ENCODE measurements at places on chromosomes 5 and 9. TPM values are rescaled to one million over a fixed set of nuclear protein-coding genes. Genes with fewer than 3 reads are reported as not detected.
A peak's percentile ranks its signal among the peaks of the same experiment; 100 is the strongest.

The ADRA1B gene
- 1.2 TPM for total RNA-seq

- no peaks in the 10 kb centered on the region for H3K36me3 ChIP-seq
- H3K4me3 ChIP-seq = no peak overlapping the region
- H3K27me3 ChIP-seq = no peaks in the 10 kb centered on the region
- H3K4me1 ChIP-seq = no peaks in the 10 kb centered on the region
- H3K27ac ChIP-seq = no peak overlapping the region
- no peak for DNase-seq
Observed at GRCh38 chr9:84297162-84297821, 43.3 kb downstream of the SLC28A3 start.

The NTMT1 gene
- total RNA-seq = 82.1 TPM

GRCh38 chr9:87517732-87518131 is 20.1 kb downstream of the DAPK1 start:
- H3K27ac ChIP-seq = no peak overlapping the region
- DNase-seq = no peak

The QRFP gene
- not detected for total RNA-seq

GRCh38 chr5:71788794-71789193 is 69.7 kb downstream of the CARTPT start:
- no peak for DNase-seq
- H3K27me3 ChIP-seq = no peaks in the 10 kb centered on the region
- no peak overlapping the region for H3K4me3 ChIP-seq
- H3K4me1 ChIP-seq = no peaks in the 10 kb centered on the region

The PRRX2 gene
- 1.6 TPM for total RNA-seq

The TSSK1B gene
- total RNA-seq = not detected

The ERGIC1 gene
- total RNA-seq = 54.4 TPM

DNA sequence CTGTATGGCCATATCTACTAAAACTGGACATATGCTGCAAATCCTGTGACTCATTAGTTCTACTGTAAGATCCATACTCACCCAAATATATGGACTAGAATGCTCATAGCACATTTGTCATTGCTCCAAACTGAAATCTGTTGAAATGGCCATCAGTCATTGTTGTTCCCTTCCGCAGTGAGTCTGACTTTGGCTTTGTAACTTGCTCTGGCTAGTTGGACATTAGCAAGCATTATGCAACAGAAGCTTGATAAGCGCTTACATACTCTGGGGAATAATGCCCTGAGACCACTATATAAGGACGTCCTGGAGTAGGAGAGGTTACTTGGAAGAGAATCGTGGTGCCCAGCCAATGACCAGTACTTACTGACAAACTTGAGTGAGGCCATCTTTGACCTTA is 9.0 kb downstream of the KIAA1958 start:
- H3K27ac ChIP-seq = no peak overlapping the region
- DNase-seq = no peak
- peaks cover 13% of the 10 kb centered on the region for H3K36me3 ChIP-seq
- H3K27me3 ChIP-seq = no peaks in the 10 kb centered on the region
- H3K4me1 ChIP-seq = no peaks in the 10 kb centered on the region
- H3K4me3 ChIP-seq = no peak overlapping the region

DNA sequence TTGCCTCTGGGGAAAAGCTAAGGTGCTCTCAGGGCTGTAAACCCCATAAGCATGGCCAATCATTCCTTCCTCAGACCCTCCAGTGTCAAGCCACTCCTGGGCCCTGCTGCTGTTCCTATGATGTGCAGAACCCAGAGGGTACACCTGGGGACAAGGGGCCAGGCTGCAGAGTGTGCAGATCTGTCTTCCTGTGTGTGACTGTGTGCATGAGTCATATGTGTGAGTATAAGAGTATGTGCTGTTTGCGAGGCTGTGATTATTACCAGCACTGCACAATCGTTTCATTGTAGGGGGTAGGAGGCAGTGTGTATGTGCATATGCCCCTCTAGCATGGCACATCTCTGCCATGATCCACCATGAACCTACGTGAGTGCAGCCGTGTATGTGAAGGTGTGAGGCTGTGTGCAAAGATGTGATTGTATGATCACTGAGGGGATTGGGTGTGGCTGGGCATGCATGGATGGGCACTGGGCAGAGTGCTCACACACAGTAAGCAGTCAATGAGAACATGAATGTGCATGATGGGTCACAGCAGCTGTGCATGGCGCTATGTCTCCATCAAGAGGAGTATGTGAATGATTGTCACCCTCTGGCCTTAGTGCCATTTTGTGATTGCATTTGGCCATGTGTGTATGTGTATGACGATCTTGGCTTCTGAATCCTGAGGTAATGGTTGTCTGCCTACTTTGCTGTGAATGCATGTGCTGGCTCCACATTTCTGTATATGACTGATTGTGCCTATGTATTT is 2.4 kb upstream of the OR1K1 start:
- H3K4me3 ChIP-seq = no peak overlapping the region
- H3K27ac ChIP-seq = no peak overlapping the region
- no peaks in the 10 kb centered on the region for H3K27me3 ChIP-seq
- DNase-seq = no peak
- H3K36me3 ChIP-seq = no peaks in the 10 kb centered on the region

GRCh38 chr5:178466342-178466741 is 123.9 kb downstream of the COL23A1 start:
- H3K27ac ChIP-seq = no peak overlapping the region
- no peaks in the 10 kb centered on the region for H3K36me3 ChIP-seq
- no peaks in the 10 kb centered on the region for H3K4me1 ChIP-seq
- no peak for DNase-seq

GRCh38 chr5:88883836-88884607 is 1.0 kb upstream of the MEF2C start:
- no peaks in the 10 kb centered on the region for H3K27me3 ChIP-seq
- H3K4me3 ChIP-seq = peak overlapping the region; percentile 63
- no peaks in the 10 kb centered on the region for H3K36me3 ChIP-seq
- peak overlapping the region; percentile 93 for H3K27ac ChIP-seq
- DNase-seq = peak; percentile 52
- H3K4me1 ChIP-seq = peaks cover 44% of the 10 kb centered on the region

- no peak overlapping the region for H3K27ac ChIP-seq
- H3K27me3 ChIP-seq = no peaks in the 10 kb centered on the region
- H3K4me3 ChIP-seq = no peak overlapping the region
- no peaks in the 10 kb centered on the region for H3K36me3 ChIP-seq
- DNase-seq = no peak
- no peaks in the 10 kb centered on the region for H3K4me1 ChIP-seq
Observed at GRCh38 chr9:4614627-4615026, 47.5 kb upstream of the PLPP6 start.

DNA sequence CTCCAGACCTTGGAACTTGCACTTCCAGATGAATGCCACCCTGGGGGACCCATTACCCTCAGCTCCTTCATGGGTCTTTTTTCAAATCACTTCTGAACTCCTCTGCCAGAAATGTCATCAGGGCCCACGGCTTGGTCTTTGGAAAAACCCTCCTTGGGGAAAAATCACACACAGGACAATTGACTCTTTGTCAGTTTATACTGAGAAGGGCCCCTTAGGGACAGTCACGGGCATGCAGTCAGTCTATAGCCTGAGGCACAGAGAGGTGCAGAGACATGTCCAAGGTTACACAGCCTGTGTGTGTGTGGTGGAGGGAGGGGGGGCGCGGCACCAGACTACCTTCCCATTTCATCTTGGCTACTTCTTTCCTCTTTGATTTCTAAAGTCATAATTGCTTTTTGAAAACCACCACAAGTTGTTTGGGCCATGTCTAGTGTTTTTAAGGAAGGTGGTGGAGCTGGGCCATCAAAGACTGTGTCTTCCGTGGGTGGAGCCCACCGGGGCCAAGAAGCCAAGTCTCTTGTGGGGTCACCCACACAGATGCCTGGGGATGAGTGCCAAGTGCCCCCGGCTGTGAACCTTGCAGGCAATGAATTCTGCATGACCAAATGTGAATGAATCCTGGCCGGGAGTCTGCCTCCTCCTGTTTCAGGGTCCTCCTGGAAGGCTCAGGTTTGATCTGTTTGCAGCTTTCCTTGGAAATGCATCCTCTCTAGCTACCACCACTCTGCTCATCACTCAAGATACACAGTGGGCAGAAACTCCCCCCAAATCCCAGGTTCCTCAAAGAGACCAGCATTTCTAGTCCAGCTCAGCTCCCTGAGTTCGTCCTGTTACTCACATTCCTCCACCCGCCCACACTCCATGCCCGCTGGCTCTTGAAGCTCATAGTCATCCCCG is 200.1 kb upstream of the TBC1D2 start:
- H3K36me3 ChIP-seq = no peaks in the 10 kb centered on the region
- no peaks in the 10 kb centered on the region for H3K4me1 ChIP-seq
- H3K4me3 ChIP-seq = no peak overlapping the region

The C9orf50 gene
- not detected for total RNA-seq

The KCNMB1 gene
- total RNA-seq = 0.09 TPM

GRCh38 chr5:53406630-53407316 is 73.7 kb upstream of the FST start:
- H3K27me3 ChIP-seq = no peaks in the 10 kb centered on the region
- H3K36me3 ChIP-seq = no peaks in the 10 kb centered on the region
- no peak overlapping the region for H3K4me3 ChIP-seq
- no peak overlapping the region for H3K27ac ChIP-seq
- no peak for DNase-seq

GRCh38 chr9:129497813-129498450 is 123.0 kb downstream of the C9orf50 start:
- no peak for DNase-seq
- H3K27ac ChIP-seq = peak overlapping the region; percentile 94
- peaks cover 19% of the 10 kb centered on the region for H3K4me1 ChIP-seq
- H3K36me3 ChIP-seq = no peaks in the 10 kb centered on the region

- DNase-seq = no peak
- H3K4me3 ChIP-seq = no peak overlapping the region
- H3K4me1 ChIP-seq = no peaks in the 10 kb centered on the region
- H3K27me3 ChIP-seq = no peaks in the 10 kb centered on the region
Observed at GRCh38 chr9:136826188-136826541, 16.1 kb upstream of the AJM1 start.

GRCh38 chr9:98438666-98439065 is 183.2 kb upstream of the TBC1D2 start:
- H3K27ac ChIP-seq = no peak overlapping the region
- no peaks in the 10 kb centered on the region for H3K36me3 ChIP-seq

The SLC6A3 gene
- total RNA-seq = not detected

The DMGDH gene
- 0.46 TPM for total RNA-seq

DNA sequence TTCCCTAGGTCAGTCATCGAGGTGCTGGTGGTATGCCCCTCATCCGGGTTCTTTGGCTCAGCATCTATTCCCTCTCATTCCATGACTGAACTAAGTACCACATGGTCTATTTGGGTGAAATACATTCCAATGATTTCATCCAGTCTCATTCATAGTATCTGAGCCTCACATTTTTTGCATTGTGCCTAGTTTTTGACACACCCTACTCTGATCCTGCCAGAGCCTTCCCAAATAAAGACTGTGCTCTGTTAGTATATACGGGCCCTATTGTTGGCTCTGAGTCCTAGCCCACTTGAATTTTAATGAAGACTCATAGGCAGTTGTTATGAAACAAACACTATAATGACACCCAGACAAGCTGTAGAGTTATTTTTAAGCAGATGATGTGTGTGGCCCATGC is 740.7 kb downstream of the CETN3 start:
- H3K27me3 ChIP-seq = no peaks in the 10 kb centered on the region
- H3K36me3 ChIP-seq = no peaks in the 10 kb centered on the region
- H3K4me3 ChIP-seq = no peak overlapping the region
- H3K4me1 ChIP-seq = peaks cover 8% of the 10 kb centered on the region
- no peak for DNase-seq

The SELENOP gene
- 239 TPM for total RNA-seq

GRCh38 chr9:88998503-88998902 is 7.2 kb downstream of the S1PR3 start:
- H3K27ac ChIP-seq = no peak overlapping the region
- H3K4me1 ChIP-seq = no peaks in the 10 kb centered on the region
- no peaks in the 10 kb centered on the region for H3K36me3 ChIP-seq
- peaks cover 5% of the 10 kb centered on the region for H3K27me3 ChIP-seq

The CTNND2 gene
- total RNA-seq = not detected

- no peaks in the 10 kb centered on the region for H3K4me1 ChIP-seq
- no peak for DNase-seq
- no peaks in the 10 kb centered on the region for H3K36me3 ChIP-seq
- no peak overlapping the region for H3K4me3 ChIP-seq
- H3K27me3 ChIP-seq = no peaks in the 10 kb centered on the region
Observed at GRCh38 chr9:61634192-61634591, 444.4 kb downstream of the SPATA31A7 start.

DNA sequence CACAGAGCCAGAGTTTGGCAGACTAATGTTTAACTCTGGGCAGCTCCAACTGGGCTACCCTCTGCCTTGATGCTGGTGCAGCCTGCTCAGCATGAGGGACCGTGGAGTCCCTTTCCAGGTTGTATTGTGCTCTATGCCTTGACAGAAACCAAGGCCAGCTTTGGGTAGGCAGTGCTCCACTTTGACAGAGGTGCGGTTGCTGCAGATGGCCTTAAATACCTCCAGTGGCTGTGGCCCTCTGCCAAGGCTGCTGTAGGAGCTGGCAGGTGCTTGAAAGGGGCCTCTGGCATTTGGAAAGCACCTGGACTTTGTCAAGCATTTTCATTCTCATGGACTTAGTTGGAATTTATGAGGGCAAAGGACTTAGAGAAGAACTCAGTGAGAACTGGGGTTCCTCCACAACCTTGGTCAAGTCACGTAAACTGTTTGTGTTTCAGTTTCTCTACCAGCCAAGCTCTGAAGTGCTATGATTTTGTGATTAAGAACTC is 249.7 kb upstream of the ZNF462 start:
- DNase-seq = no peak
- no peak overlapping the region for H3K4me3 ChIP-seq
- H3K4me1 ChIP-seq = no peaks in the 10 kb centered on the region
- H3K36me3 ChIP-seq = no peaks in the 10 kb centered on the region
- no peak overlapping the region for H3K27ac ChIP-seq

The DHX29 gene
- total RNA-seq = 33.1 TPM

The CYSRT1 gene
- total RNA-seq = not detected

The CEL gene
- 0.13 TPM for total RNA-seq

The PCDHA12 gene
- not detected for total RNA-seq

DNA sequence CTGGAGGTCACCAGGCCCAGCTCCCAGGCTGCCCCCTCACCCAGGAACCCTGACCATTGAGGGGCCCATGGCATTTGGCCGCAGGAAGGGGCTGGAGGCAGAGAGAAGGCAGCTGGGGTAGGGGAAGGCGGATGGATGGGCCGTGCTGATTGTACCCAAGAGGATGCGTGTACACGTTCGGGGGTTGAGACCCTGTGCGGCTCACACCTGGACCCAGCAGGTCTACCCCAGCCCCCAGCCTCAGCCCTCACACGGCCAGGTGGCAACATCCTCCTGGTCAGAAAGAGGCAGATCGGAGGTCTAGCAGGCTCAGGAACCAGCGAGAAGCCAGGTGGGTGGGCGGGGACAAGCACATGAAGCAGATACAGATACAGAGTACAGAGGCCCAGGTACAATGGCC is 33.7 kb downstream of the NACC2 start:
- H3K4me1 ChIP-seq = no peaks in the 10 kb centered on the region
- no peaks in the 10 kb centered on the region for H3K36me3 ChIP-seq
- no peaks in the 10 kb centered on the region for H3K27me3 ChIP-seq
- H3K27ac ChIP-seq = no peak overlapping the region
- H3K4me3 ChIP-seq = no peak overlapping the region
- DNase-seq = no peak

- H3K4me3 ChIP-seq = no peak overlapping the region
- no peaks in the 10 kb centered on the region for H3K27me3 ChIP-seq
- H3K27ac ChIP-seq = no peak overlapping the region
- DNase-seq = no peak
- H3K36me3 ChIP-seq = no peaks in the 10 kb centered on the region
Observed at GRCh38 chr9:127221695-127222094, 42.9 kb upstream of the GARNL3 start.

The TEX48 gene
- total RNA-seq = not detected

- no peaks in the 10 kb centered on the region for H3K27me3 ChIP-seq
- H3K4me3 ChIP-seq = no peak overlapping the region
- H3K36me3 ChIP-seq = no peaks in the 10 kb centered on the region
- H3K4me1 ChIP-seq = peaks cover 5% of the 10 kb centered on the region
- DNase-seq = no peak
Observed at GRCh38 chr9:136098844-136099243, 3.8 kb upstream of the NACC2 start.

All from gastrocnemius medialis (tissue), 4 donors.